Activated T-cell treated with anti-CD3 and anti-CD28 coated beads, Interleukin-2, amount 50 U/mL, for 4 hours (primary cell): ENCODE measurements at places on chromosomes 16 and 17. TPM values are rescaled to one million over a fixed set of nuclear protein-coding genes. Genes with fewer than 3 reads are reported as not detected.

- DNase-seq: no peak
These were observed 20.9 kb downstream of the ANKFN1 start for GRCh38 chr17:56173958-56174835.

DNA sequence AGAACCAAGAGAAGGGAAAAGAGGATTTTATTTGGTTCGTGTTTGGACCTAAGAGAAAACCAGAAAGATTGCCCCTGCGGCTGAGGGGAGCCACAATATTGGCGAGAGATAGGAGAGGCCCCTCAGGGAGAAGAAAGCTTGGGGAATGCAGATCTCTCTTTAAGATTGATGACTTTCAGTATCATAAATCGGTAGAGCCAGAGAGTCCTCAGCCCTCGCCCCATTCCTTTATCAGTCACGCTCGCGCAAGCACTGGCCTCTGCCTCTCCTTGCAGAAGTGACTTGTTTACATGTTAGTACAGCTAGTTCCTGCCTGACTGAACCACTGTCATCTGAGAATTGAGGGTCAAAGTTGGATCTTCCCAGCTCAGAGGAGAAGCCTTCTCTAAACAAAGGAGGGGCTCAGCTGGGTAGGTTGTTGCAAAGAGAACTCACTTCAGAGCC, 21.5 kb upstream of the KRT19 start:
- DNase-seq: no peak

GRCh38 chr16:68291227-68291626, 19.5 kb downstream of the SLC7A6OS start:
- no peak for DNase-seq

- peak; percentile 28 for DNase-seq
These were observed 692 bp upstream of the SOCS1 start for GRCh38 chr16:11256661-11257130.

DNA sequence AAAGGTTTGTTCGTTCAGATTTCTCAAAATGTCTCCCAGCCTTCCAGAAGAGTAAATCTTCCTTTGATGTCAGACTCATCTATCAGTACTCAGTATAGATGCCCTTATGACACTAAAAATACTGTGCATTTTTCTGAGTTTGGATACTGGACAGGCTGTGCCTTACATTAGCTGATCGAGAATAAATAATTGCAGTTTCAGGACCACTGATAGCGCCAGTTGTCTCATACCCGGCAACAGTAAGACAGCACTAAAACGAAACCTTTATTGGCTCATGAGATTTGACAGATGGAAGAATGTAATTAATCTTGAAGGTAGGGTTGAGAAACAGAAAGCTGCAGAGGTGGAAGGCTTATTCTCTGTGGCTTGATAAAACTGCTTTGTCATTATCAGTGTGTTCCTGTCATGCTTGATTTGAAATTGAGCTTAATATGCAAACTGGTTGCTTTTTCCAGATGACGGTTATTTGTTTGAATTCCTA, 1.2 kb downstream of the ATP6V0A1 start:
- no peak for DNase-seq

- no peak for DNase-seq
These were observed 27.1 kb downstream of the PMP22 start for GRCh38 chr17:15238057-15238456.

- DNase-seq: peak; percentile 37
These were observed 5.0 kb upstream of the MYL4 start for GRCh38 chr17:47203984-47204721.

DNA sequence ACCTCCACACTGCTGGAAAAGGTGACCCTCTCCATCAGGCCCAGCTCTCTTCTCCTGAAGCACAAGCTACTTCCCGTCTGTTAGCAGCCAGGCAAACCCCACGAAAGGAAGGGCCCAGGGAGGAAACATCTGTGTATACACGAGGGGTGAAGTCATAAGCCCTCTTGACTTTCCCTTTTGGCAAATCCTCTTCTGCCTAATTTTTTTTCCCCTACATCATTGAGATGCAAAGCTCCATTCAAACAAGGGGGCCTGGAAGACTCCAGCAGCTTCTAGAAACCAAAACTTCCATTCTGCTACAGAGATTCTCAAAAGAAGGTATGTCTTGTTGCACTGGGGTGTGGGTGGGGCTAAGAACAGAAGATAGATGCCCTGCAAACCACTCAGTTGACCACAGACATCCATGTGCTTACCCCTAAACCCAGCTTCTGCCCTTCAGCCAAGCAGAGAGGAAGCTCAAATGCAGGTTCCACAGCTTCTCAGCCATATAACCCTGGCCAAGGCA, 145.6 kb upstream of the RCVRN start:
- no peak for DNase-seq

- no peak for DNase-seq
These were observed 1.7 kb upstream of the PIGS start for GRCh38 chr17:28573040-28573380.

GRCh38 chr17:69528035-69528434, 113.5 kb downstream of the MAP2K6 start:
- no peak for DNase-seq

DNA sequence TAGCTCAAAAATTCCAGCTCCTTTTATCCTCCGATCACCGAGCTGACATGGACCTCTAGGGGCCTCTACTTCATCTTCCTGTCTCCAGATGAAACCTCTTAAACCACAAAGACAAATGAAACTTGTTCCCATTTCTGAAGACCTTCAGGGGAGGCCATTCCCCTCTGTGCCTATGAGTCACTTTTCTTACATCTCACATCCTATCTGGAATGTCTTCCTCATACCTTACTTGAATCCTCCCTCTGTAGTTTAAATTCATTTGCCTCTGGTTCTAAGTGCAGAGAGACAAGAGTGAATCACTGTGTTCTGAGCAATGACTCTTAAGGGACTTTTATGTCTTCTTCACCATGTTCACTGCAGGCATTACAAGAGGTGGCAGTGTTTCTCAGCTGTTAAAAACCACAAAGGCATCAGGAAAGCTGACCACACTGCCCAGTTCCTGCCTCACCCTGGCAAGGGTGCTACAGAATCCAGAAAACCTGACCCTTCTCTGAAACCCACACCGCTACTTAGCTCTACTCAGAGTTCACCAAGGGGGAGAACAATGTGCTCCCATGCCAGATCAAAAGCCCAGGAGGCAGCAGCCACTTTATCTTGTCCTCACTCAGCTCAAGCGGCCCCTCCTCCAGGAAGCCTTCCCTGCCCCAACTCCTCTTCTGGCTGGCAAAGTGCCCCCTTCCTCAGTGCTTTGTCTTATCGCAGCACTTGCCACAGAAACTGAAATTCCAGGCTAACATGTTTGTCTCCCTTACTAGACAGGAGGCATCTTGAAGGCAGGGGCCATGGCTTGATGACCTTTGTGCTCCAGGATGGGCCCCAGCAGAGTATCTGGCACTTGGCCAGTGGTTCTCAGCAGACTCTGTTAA, 6.4 kb downstream of the CUEDC1 start:
- DNase-seq: no peak

GRCh38 chr16:57316390-57317017, 32.0 kb upstream of the PLLP start:
- DNase-seq: no peak

- DNase-seq: no peak
These were observed 16.0 kb downstream of the SMIM36 start for GRCh38 chr17:55495239-55495638.

The OR3A2 gene
- 2.8 TPM for total RNA-seq

The TMEM11 gene
- total RNA-seq: 35.7 TPM

The UQCRC2 gene
- 251 TPM for total RNA-seq

The MYO15B gene
- total RNA-seq: 29.6 TPM

The ABCA9 gene
- total RNA-seq: not detected

The SLFN14 gene
- not detected for total RNA-seq

The NLRC5 gene
- 143 TPM for total RNA-seq

The ATP6V0C gene
- total RNA-seq: 184 TPM
